ENCODE measurements at places on chromosomes 6 and 20. TPM values are rescaled to one million over a fixed set of nuclear protein-coding genes. Genes with fewer than 3 reads are reported as not detected.

- no peak overlapping the region for H3K4me3 ChIP-seq
- no peaks in the 10 kb centered on the region for H3K4me1 ChIP-seq
- H3K27me3 ChIP-seq = no peaks in the 10 kb centered on the region
- DNase-seq = no peak
- H3K27ac ChIP-seq = no peak overlapping the region
These were observed 66.0 kb upstream of the ENPP5 start for GRCh38 chr6:46236752-46237151.

- no peak overlapping the region for H3K27ac ChIP-seq
- H3K27me3 ChIP-seq = 0 out of 2 replicates have a peak, but pooled peaks cover 3% of the 10 kb centered on the region
- no peaks in the 10 kb centered on the region for H3K36me3 ChIP-seq
- no peak overlapping the region for H3K4me3 ChIP-seq
These were observed 47.2 kb downstream of the ADTRP start for GRCh38 chr6:11731423-11731822.

DNA sequence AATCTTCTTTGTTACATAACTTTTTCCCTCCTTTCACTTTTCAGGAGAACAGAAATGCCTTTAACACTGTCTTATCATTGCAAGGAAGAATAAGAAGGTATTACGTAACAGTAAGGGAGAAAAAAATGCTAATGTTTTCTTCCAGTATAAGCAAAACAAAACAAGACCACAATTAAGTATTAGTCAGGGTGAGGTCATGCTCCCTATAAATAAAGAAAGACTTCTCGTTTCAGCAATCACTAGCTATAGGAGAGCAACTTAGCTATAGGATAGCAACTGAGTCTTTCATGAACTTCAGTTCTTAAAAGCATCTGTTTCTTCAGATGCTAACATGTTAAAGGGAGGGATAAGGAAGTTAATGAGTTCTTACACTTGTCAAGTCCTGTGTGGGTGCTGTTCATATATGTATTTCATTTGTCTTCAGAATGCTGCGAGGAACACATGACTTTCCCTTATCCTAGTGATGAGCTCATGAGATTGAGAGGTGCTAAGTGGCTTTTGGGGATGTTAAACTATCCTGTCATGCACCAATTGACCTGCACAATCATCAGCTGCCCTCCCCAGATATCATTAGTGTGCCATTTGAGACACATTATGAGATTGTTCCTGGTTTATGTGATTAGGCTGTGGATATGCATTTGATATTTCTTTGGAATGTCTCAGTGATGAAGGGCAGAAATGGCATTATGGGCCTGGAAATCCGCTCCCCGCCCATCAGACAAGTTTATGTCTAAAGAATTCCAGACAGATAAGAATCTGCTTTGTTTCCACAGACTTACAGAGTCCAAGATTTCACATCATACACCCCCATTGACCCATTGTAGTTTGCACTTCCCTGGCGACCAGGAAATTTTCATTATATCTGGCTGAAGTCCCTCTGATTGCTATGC, 37.5 kb downstream of the LAMA4 start:
- H3K27me3 ChIP-seq = no peaks in the 10 kb centered on the region
- no peaks in the 10 kb centered on the region for H3K4me1 ChIP-seq
- H3K4me3 ChIP-seq = no peak overlapping the region
- no peaks in the 10 kb centered on the region for H3K36me3 ChIP-seq
- DNase-seq = no peak

DNA sequence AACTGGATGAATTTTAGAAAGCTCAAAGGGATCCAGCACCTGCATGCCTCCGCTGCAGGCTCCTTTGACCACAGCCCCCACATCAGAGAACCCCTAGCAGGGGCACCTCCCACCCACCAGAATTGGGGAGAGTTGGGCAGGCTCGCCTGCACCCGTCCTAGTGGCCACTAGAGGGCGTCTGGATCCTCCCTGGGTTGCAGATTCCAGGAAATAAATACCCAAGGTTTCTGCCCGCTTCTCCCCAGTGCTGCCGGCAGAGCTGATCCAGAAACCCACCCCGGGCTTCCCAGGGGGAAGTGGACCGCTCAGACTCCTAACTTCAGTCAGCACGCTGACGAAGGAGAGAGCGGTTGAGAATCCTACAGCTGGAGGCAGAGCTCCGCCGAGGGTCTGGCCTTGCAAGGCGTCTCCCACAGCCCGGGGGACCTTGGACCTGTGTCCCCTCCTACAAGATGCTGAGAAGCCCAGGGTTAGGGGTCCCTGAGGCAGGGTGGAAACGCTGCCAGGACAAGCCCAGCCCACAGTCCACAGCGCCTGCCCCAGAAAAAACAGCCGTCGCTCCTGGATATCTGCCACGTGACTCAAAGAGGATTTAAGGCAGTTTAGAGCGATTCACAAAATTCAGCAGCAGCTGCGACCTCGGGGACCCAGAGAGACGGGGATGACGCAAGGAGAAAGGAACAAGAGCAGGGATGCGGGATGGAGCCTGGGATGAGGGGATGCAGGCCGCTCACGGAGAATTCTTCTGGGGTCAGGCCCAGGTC, 32.6 kb upstream of the PHACTR3 start:
- H3K27ac ChIP-seq = no peak overlapping the region
- H3K36me3 ChIP-seq = no peaks in the 10 kb centered on the region
- no peak overlapping the region for H3K4me3 ChIP-seq
- peak; percentile 12 for DNase-seq
- 0 out of 2 replicates have a peak, but pooled peaks cover 6% of the 10 kb centered on the region for H3K27me3 ChIP-seq

- H3K27ac ChIP-seq = no peak overlapping the region
- no peak for DNase-seq
- H3K36me3 ChIP-seq = no peaks in the 10 kb centered on the region
- H3K4me3 ChIP-seq = no peak overlapping the region
- no peaks in the 10 kb centered on the region for H3K4me1 ChIP-seq
These were observed 74.4 kb downstream of the ELOVL4 start for GRCh38 chr6:79872986-79873385.

- no peak for DNase-seq
- H3K36me3 ChIP-seq = no peaks in the 10 kb centered on the region
- no peaks in the 10 kb centered on the region for H3K4me1 ChIP-seq
- no peak overlapping the region for H3K4me3 ChIP-seq
These were observed 596.0 kb downstream of the EPM2A start for GRCh38 chr6:145139140-145139850.

GRCh38 chr6:36126553-36127458, 3.5 kb upstream of the MAPK13 start:
- peak overlapping the region; percentile 12 for H3K4me3 ChIP-seq
- no peak overlapping the region for H3K27ac ChIP-seq
- no peaks in the 10 kb centered on the region for H3K36me3 ChIP-seq

GRCh38 chr6:112241820-112242429, 12.4 kb downstream of the LAMA4 start:
- H3K36me3 ChIP-seq = no peaks in the 10 kb centered on the region
- no peaks in the 10 kb centered on the region for H3K4me1 ChIP-seq
- DNase-seq = no peak
- H3K4me3 ChIP-seq = no peak overlapping the region
- no peaks in the 10 kb centered on the region for H3K27me3 ChIP-seq
- no peak overlapping the region for H3K27ac ChIP-seq

GRCh38 chr20:4782378-4782772, 60.7 kb downstream of the PRND start:
- no peak for DNase-seq
- H3K27me3 ChIP-seq = no peaks in the 10 kb centered on the region
- no peaks in the 10 kb centered on the region for H3K4me1 ChIP-seq
- H3K4me3 ChIP-seq = no peak overlapping the region

- peak; percentile 54 for DNase-seq
- peak within 1 kb of the TSS; percentile 66 for H3K4me3 ChIP-seq
- H3K4me1 ChIP-seq = peaks cover 22% of the 10 kb centered on the region
- peak within 1 kb of the TSS; percentile 80 for H3K27ac ChIP-seq
These were observed at the start of gene FBXO30 for GRCh38 chr6:145814501-145815308. FBXO30 (minus strand) TSS chr6:145814795; CDS start chr6:145806405, 8,390 bp downstream.

- no peak overlapping the region for H3K27ac ChIP-seq
- no peaks in the 10 kb centered on the region for H3K4me1 ChIP-seq
- H3K36me3 ChIP-seq = no peaks in the 10 kb centered on the region
- DNase-seq = no peak
- H3K4me3 ChIP-seq = no peak overlapping the region
These were observed 34.8 kb upstream of the FILIP1 start for GRCh38 chr6:75528423-75528822.

DNA sequence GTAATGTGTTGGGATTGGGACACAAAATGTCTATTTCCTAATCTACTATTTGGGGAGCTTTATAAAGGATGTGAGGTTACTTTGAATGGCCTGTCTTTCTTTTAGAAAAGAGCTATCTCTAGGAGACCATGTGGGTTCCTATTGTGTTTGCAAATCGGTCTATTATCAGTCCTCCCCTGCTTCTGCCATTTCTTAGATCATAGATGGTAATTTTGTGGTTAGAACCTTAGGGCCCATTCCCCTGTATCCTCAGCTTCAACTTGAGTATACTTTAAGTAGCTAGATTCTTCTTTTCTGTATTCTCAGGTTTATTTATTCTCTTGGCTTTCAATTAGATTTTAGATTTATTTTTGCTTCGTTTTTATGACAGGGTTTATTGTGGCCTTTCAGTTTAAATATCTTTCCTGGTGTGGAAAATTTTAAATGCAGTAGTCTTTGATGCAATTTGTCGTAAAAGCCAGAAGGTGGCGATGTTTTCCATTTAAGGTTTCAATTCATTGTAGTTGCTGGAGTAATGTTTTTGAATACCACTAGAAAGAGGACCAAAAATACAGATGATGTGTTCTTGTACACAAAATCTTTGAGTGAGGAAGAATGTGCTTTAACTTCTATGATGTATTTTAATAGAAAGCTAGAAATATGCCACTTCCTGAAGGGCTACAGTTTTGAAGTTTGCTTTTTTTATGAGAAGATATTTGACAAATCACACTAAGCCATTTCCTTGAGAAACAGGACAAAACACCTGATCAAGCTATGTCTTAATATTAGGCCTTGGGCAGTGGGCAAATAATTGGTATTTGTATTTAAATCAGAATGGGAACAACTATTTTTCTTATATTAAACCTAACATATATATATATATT, 20.3 kb downstream of the TBPL1 start:
- H3K27ac ChIP-seq = no peak overlapping the region
- H3K4me1 ChIP-seq = peaks cover under 1% of the 10 kb centered on the region
- no peak overlapping the region for H3K4me3 ChIP-seq
- H3K27me3 ChIP-seq = no peaks in the 10 kb centered on the region
- H3K36me3 ChIP-seq = no peaks in the 10 kb centered on the region

GRCh38 chr6:1701668-1702353, 92.1 kb downstream of the FOXC1 start:
- no peak overlapping the region for H3K4me3 ChIP-seq
- H3K27ac ChIP-seq = no peak overlapping the region
- H3K27me3 ChIP-seq = no peaks in the 10 kb centered on the region
- H3K4me1 ChIP-seq = peaks cover 3% of the 10 kb centered on the region

- H3K4me3 ChIP-seq = peak overlapping the region; percentile 38
- no peak for DNase-seq
- peaks cover 2% of the 10 kb centered on the region for H3K36me3 ChIP-seq
- peak overlapping the region; percentile 85 for H3K27ac ChIP-seq
These were observed 3.1 kb downstream of the PPP1R18 start for GRCh38 chr6:30683183-30683979.

GRCh38 chr6:146913842-146914488, 290.3 kb upstream of the STXBP5 start:
- H3K27ac ChIP-seq = peak overlapping the region; percentile 83
- peak overlapping the region; percentile 45 for H3K4me3 ChIP-seq
- H3K27me3 ChIP-seq = no peaks in the 10 kb centered on the region
- DNase-seq = peak; percentile 82

DNA sequence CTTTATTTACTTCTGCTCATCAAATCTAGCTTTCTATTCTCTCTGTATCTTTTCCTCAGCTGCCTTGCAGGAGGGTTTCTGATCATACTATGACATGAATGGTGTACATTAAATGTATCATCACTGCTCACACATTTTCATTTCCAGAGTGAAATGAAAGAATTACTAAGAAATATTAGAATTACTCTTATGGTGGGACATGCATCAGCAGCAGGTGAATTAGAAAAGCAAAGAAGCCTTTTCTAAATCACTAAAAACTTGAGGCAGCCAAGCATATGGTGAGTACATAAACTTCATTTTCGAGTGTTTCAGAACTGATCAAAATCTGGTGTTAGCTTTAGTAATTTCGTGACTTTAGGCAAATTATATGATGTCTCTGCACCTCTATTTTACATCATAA, 23.6 kb downstream of the IL17A start:
- H3K27me3 ChIP-seq = peaks cover 22% of the 10 kb centered on the region
- H3K36me3 ChIP-seq = no peaks in the 10 kb centered on the region
- DNase-seq = no peak
- H3K27ac ChIP-seq = no peak overlapping the region
- H3K4me3 ChIP-seq = no peak overlapping the region

DNA sequence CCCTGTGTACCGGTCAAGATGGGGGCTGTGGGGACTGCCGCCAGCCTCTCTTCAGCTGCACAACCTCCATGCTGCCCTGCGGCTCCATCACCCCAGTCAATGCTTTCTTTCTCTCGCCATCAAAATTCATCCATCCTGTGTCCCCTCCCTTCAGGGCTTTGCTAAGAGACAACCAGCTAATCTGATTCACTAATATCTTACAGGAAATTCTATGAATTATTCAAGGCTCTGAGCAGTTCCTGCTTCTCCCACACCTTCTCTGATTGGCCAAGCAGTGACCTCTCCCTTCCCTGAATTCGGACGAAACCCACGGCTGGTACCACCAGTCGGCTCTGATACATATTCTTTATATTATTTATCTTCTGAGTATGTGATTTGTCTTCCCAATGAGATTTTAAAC, 13.8 kb downstream of the ITPR3 start:
- no peaks in the 10 kb centered on the region for H3K27me3 ChIP-seq
- no peak overlapping the region for H3K4me3 ChIP-seq
- DNase-seq = no peak
- H3K4me1 ChIP-seq = peaks cover 32% of the 10 kb centered on the region

GRCh38 chr6:165487950-165488349, 175.1 kb downstream of the PDE10A start:
- H3K36me3 ChIP-seq = no peaks in the 10 kb centered on the region
- H3K27ac ChIP-seq = no peak overlapping the region
- no peaks in the 10 kb centered on the region for H3K4me1 ChIP-seq
- H3K4me3 ChIP-seq = no peak overlapping the region
- DNase-seq = no peak

- peak within 1 kb of the TSS; percentile 100 for H3K27ac ChIP-seq
- H3K36me3 ChIP-seq = peaks cover 39% of the 10 kb centered on the region
- no peaks in the 10 kb centered on the region for H3K27me3 ChIP-seq
- H3K4me1 ChIP-seq = peaks cover 5% of the 10 kb centered on the region
- H3K4me3 ChIP-seq = peak within 1 kb of the TSS; percentile 82
These were observed at the start of gene SRSF6 for GRCh38 chr20:43457640-43458421. SRSF6 (plus strand) TSS chr20:43457896; CDS start chr20:43458034, 138 bp downstream.

- H3K27ac ChIP-seq = no peak overlapping the region
- H3K27me3 ChIP-seq = no peaks in the 10 kb centered on the region
- H3K36me3 ChIP-seq = no peaks in the 10 kb centered on the region
- H3K4me3 ChIP-seq = no peak overlapping the region
These were observed 62.7 kb downstream of the SLX4IP start for GRCh38 chr20:10497791-10498190.

GRCh38 chr20:2752567-2753460, 47.6 kb downstream of the CPXM1 start:
- H3K27me3 ChIP-seq = no peaks in the 10 kb centered on the region
- peak overlapping the region; percentile 53 for H3K27ac ChIP-seq
- DNase-seq = peak; percentile 31
- no peaks in the 10 kb centered on the region for H3K4me1 ChIP-seq
- no peaks in the 10 kb centered on the region for H3K36me3 ChIP-seq
- peak overlapping the region; percentile 73 for H3K4me3 ChIP-seq

Gene BPI
- total RNA-seq = not detected

Gene GABRR2
- total RNA-seq = 0.57 TPM

Gene SAMD5
- total RNA-seq = 4.0 TPM

Gene MLN
- total RNA-seq = not detected

Gene GJA10
- not detected for total RNA-seq

Gene GTSF1L
- not detected for total RNA-seq
